AG20443 (cell line): ENCODE measurements at places on chromosomes 3 and 15.
A peak's percentile ranks its signal among the peaks of the same experiment; 100 is the strongest.

DNA sequence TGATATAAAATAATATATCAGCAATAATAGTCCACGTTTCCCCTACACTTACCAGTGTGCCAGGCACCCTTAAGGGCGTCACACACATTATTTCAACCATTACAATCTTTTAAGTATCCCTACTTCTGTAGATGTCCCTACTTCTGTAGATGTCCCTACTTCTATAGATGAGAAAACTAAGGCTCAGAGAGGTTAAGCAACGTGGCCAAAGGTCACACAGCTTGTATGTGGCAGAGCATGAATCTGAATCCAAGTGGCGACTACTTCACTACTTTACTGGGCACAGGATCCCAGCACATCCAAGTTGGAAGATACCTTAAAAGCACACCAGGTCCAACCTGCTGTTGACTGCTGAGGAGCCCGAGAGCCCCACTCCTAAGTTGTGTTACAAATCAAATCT lies 77.5 kb downstream of the TLE3 start:
- no peak for DNase-seq

GRCh38 chr3:58205981-58206380 lies 4.8 kb downstream of the DNASE1L3 start:
- no peak for DNase-seq

DNA sequence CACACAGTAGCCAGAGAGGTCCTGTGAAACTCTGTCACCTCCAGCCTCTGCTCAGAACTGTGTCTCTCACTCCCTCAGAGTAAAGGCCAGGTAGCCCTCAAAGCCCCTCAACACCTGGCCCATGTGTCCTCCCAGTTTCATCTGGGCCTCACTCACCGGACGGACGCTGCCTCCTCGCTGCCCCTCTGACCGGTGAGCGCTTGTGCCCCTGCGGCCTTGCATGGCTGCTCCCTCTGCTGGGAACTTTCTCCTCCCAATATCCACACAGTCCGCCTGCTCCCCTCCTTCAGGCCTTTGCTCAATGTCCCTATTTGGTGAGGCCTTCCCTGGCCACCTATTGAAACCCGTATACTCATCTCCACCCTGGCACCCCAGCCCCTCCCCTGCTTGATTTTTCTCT lies 36.8 kb upstream of the TRH start:
- DNase-seq, result no peak

DNA sequence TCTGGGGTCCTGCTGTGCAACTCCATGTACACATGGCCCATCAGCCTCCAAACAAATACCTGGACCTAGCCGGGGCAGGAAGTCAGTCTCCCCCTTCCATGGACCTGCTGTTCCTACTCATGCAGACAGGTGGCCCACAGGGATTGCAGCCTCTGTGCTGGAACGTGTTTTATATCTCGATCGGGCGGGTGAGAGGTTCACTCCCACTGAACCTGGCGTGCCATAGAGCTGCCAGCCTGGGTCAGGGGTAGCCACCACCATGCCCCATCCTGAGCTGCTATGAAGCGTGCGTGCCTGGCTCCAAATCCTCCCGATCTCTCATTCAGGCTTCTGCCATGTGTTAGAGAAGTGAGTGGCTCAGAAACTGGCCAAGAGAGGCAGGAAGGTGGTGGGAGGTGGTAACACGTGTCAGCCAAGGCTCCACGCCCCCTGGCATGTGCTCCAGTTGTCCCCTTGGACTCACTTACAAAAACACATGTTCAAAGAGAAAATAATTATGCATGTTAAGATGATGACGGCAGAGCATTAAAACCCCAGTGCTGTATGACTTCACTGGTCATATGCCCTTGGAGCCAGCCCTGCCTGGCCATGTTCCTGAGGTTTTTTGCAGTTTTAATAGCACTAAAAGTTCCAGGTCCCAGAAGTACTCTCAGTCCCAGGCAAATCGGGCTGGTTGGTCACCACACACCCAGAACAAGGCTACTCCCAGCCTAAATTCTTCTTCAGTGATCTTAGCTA lies 30.6 kb downstream of the CTSH start:
- peak; percentile 48 for DNase-seq

DNA sequence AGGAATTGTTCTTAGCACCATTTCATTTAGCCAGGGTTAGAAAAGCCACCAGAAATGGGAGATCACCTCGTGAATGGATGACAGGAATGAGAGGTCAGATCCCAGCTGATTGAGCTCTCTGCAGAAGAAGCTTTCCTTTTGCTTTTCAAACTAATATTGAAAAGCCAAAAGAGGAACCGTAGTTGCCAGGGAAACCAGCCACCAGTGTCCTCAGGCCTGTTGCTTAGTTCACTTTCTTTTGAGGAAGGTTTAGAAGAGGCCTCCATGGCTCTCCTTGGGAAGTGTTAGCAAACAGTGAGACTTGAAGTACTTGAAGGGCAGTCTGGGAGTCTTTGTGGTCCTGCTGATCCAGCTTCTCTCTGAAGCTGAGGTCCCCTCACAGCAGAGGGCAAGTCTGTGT lies 7.4 kb upstream of the CCK start:
- no peak for DNase-seq

DNA sequence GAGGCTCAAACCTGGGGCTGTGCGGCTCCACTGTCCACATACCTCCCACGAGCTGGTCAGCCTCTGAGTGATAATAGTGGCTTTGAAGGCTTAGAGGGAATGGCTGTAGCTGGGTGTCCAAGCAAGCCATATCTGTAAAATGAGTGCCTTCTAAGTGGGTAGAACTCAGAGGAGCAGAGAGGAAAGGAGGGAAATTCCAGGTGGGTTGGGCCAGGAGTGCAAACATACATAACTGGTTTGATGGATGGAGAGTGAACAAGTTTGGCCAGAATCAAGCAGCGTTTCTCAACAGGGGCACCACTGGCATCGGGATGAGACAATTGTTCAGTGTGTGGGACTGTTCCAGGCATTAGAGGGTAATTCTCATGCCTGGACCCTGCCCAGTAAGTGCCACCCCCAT lies 91.1 kb downstream of the ASB7 start:
- no peak for DNase-seq

DNA sequence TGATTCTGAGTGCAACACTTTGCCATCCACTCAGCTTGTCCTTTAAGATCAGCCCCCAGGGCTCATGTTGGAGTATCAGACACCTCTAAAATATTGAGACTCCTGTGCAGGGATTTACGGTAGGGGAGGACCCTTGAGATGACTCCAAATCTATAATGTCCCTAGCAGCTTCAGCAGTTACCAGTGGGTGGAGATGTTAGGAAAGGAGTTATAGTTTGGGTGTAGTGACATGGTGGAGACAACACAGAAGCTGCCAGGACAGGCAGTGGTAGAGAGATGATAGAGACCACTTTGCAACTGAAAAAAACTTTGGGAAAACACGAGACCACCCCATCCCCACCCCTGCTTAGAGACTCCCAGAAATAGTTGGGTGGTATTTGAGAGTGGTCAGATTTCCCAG lies 43.3 kb upstream of the GSK3B start:
- no peak for DNase-seq

DNA sequence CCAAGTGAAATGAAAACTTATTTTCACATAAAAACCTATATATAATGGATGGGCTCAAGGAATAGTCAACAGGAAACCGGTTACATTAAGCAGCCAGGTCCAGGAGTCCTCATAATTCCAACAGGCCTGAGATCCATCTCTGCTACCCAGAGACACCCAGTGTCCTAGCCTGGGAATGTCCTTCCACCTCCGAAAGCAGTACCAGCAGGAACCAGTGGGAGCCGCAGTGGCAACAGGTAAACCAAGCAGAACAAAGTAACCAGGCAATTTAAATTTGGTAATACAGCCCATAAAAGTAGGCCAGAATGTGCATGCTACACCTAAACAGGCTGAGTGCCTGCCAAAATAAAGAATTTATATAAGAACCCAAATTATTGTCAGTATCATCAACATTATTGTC lies 195.6 kb downstream of the ZBBX start:
- DNase-seq, result no peak

DNA sequence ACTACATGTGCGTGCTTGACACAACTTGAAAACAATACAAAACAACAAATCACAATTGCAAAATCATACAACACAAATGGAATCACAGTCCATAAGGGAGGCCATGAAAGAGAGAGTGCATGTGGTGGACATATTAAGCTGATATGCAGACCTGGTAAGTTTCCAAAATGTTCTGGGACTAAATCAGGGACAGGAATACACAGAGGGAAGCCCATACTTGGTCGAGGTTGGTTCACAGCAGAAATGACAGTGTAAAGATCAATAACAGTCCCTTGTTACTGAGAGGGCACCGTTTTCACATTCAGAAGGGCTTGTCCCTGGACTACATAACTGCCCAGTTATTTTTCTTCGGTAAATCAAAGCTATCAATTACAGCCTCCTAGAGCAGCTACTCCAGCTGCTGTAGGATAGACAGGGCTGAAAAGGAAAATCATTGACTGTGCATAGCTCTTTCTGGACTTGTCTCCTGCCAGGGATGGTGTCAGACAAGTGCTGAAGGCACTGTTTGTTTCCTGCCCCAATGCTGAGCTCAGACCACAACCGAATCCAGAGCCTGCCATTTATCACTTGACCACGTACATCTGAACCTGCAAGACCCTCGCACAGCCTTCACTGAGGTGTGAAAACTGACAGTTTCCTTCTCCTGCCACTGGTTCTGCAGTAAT lies 79.5 kb upstream of the KCNMB2 start:
- DNase-seq, result no peak

GRCh38 chr3:111285184-111285538 lies 213.5 kb downstream of the NECTIN3 start:
- no peak for DNase-seq

GRCh38 chr3:81916890-81917289 lies 155.4 kb upstream of the GBE1 start:
- no peak for DNase-seq

DNA sequence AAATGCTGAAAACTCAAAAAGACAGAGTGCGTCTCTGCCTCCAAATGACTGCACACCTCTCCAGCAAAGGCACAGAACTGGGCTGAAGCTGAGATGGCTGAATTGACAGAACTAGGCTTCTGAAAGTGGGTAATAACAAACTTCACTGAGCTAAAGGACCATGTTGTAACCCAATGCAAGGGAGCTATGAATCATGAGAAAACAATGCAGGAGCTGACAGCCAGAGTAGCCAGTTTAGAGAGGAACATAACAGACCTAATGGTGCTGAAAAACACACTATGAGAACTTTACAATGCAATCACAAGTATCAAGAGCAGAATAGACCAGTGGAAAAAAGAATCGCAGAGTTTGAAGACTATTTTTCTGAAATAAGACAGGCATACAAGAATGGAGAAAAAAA lies 10.1 kb upstream of the AVEN start:
- no peak for DNase-seq

- DNase-seq, result no peak
Measured at GRCh38 chr15:34976073-34976472, 6.5 kb upstream of the AQR start.

DNA sequence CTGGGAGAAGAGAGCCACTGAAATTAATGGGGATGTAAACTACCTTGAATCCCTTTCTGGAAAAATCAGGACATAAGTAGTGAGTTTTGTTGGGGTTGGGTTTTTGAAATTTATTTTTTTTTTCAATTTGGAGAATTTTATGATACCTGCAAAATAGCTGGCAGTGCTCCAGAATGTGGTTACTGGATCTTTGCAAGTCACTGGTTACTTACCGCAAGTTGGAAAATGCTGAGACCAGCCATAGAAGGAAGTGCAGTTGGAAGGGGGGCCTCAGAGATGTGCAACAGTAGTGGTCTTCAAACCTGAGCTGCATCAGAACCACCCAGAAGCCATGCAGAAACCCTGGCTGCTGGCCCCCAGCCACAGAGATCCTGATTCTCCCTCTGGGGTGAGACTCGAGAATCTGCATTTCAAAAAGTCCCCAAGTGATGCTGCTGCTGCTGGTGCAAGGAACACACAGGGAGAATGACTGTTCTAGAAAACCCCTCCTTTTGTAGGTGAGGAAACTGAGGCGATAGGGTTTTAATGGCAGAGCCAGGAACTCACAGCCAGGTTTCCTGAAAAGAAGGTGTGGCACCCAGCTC lies 39.7 kb downstream of the SEMA5B start:
- no peak for DNase-seq

- no peak for DNase-seq
Measured at GRCh38 chr15:88802250-88802990, 816 bp upstream of the ACAN start.

DNA sequence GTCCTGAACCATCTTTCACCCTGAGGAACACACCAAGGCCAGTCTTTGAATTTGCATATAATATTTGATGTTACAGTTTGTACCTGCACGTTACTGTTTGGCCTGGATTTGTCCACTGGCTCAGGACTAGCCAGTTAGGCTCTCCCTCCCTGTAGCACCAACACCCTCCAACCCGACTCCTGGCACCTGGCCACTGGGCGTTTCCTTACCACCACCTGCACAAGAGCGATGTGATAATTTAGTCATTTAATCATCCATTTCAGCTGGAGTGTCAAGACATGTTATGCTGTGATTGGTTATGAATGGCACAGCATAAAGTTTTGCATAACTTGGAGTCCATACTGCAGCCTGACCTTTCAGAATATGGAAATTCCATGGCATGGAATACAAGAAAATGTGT lies 242.4 kb downstream of the KCNMB2 start:
- no peak for DNase-seq

DNA sequence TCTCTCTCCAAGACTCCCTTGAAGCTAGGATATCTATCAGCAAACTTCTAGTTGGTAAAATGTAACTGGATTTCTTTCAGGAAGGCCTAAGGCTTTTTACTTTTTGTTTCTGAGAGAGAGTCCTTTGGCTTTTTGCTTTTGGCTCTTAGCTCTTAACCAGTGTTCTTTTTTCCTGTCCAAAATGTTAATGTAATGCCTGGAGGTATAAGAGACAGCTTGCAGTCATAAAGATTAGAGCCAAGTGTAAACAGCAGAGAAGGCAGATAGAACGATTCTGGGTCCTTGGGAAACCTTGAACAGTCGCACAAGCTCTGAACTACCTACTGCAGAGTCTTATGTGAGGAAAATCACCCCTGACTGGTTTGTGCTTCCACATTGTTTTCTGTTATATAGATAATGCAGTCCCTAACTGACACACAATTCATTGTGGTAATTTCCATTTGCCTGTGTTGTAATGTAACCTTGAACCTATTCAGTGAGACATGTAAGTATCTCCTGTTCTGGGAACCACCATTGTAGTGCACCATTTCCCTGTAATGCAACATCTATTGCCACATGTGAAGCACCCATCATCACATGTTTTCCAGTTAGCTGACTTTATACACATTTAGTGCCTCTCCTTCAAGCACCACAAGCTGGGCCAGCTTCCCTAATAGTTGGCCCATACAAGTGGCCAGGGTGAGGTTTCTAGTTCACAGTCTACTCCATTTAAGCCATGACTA lies 1311.9 kb downstream of the ROBO1 start:
- no peak for DNase-seq

DNA sequence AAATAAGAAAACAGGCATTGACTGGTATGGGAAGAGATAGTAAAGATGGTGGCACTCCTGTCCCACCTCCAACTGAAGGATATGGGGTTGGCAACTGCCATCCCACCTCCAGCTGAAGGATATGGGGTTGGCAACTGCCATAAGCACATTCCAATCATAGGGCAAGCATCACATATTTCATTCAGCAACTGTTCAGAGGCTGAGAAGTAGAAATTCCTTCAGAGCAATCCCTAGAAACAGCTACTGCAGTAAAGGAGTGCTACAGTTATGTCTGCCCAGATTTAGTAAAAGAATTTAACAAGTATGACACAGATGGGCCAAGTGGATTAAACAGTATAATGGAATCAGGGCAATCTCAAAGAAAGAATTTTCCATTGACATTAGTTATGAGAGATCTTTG lies 156.8 kb downstream of the IMPG2 start:
- peak; percentile 15 for DNase-seq

- no peak for DNase-seq
Measured at GRCh38 chr3:172087602-172088580, 48.5 kb downstream of the FNDC3B start.

GRCh38 chr15:84981711-84982300 lies at the start of gene PDE8A:
Gene PDE8A, plus strand, starts transcription at chr15:84981856. Its CDS starts 307 bp downstream, at chr15:84982163.
- peak; percentile 78 for DNase-seq
